ENCODE measurements at places on chromosomes 3 and 15.

GRCh38 chr15:69482686-69483256 is 30.2 kb downstream of the RPLP1 start:
- DNase-seq: no peak

- no peak for DNase-seq
Observed at GRCh38 chr3:155491696-155492095, 198.2 kb upstream of the STRIT1 start.

DNA sequence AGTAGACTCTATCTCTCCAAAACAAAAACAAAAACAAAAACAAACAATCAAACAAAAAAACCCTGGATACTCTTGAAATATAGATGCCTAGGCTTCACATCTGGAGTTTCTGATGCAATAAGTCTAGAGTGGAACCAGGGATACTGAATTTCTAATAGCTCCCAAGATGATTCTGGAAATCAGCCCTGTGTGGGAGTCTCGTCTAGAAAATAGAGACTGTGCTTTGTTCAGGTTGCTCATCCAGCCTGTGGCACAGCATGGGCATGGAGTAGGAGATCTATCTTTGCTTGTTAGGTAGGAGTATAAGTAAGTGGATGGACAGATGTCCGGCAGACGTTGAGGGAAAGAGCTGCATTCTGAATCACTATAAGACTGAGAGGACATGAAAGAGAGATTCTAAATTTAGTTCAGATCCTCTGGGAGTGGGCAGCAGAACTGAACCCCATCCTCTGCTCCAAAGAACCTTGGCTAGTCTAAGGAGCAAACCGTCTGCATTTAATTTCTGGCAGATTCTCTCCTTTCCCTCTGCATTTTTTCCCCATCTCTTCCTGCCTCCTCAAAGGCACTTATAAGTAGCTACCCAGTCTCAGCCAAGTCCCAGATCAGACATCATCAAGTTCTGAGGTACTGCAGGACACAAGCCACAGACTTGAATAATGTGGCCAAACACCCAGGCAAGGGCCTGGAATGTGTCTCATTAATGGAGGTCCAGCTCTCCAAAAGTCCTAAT is 92.6 kb upstream of the STRIT1 start:
- DNase-seq: no peak

GRCh38 chr15:68815598-68815997 is 5.1 kb downstream of the ANP32A start:
- DNase-seq: no peak

- no peak for DNase-seq
Observed at GRCh38 chr3:124084022-124084881, 92.3 kb upstream of the ROPN1 start.

GRCh38 chr15:93973287-93973686 is 258.1 kb upstream of the MCTP2 start:
- DNase-seq: no peak

DNA sequence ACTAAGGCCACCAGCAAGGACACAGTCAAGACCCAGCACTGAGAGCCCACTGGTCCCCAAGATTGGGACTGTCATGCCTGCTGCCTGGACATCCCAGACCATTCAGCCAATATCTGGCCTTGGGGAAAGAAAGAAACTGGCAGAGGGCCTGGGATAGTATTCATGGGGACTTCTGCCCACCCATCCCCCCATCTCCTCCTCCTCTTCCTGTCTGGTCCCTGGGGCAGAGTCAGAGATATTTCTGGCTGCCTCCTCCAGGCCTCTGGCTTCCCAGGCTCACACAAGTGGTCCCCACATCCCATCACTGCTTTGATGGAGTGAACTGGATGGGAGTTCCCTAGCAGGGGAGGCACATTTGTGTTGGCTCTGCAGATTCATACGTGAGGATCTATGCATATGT is 4.2 kb upstream of the RASL12 start:
- peak; percentile 51 for DNase-seq

DNA sequence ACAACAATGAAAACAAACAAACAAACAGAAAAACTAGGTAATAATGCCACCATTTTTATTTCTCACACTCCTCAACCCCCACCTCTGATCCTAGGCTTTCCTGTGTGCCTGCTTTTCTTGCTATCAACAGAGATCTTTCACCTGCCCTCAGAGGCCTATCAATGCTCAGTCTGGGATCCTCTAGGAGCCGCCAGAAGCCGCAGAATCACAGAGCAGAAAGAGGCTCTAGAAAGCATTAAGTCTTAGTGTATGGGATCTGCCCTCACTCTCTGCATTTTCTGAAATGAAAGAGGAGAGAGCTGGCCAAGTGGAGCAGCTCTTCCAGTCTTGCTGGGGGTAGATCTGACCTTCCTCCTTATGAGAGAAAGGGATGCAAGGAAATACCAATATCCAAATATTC is 306.8 kb downstream of the TUSC7 start:
- DNase-seq: no peak

DNA sequence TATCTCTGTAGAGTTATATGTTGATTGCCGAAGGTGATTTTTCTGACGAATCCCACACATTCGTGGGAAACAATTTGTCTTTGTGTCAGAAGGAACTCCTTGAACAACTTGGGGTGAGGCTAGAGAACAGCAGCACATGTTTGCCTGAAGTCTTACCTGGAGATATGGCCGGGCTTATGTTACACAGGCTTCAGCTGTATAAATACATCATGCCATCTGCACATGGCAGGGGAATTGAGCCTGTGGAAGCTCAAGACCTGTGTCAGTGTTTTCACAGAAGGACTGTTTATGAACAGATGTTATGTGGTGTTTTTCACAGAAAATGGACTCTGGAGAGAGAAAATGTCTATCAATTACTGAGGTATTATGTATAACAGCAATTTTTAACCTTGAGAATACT is 203.6 kb upstream of the MDFIC2 start:
- no peak for DNase-seq

GRCh38 chr3:11601446-11602238 is 42.1 kb downstream of the VGLL4 start:
- peak; percentile 49 for DNase-seq

GRCh38 chr3:94875149-94875548 is 812.3 kb downstream of the NSUN3 start:
- no peak for DNase-seq

DNA sequence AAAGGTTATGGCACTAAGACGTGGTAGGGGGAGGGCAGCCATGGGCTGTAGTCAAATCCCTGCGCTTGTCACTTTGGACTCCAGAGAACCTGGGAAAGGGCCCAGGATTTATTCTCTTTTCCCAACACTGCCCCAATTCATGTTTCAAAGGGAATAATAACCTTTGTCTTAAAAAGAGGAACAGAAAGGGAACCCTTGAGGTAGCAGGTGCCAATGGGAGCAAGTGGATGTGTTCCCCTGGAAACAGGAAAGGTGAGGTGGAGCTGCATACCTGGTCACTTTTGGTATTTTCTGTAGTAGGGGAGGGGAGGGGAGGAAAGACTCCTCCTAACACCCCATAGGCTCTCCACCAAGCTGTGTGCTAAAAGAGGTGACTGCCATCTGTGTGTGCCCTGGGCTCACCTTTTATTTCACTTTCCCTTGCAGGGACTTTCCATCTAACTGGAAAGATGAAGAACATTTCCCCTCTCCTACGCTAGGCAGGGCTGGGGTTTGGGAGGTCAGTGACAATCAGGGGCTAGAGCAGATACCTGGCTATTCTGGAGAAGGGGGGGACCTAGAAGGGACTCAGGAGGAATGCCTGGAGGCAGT is 6.1 kb upstream of the CHST14 start:
- DNase-seq: no peak

All from skeletal muscle cell (primary cell).